Effector memory CD8-positive, alpha-beta T cell (primary cell): ENCODE measurements at places on chromosomes 7 and 10.

DNA sequence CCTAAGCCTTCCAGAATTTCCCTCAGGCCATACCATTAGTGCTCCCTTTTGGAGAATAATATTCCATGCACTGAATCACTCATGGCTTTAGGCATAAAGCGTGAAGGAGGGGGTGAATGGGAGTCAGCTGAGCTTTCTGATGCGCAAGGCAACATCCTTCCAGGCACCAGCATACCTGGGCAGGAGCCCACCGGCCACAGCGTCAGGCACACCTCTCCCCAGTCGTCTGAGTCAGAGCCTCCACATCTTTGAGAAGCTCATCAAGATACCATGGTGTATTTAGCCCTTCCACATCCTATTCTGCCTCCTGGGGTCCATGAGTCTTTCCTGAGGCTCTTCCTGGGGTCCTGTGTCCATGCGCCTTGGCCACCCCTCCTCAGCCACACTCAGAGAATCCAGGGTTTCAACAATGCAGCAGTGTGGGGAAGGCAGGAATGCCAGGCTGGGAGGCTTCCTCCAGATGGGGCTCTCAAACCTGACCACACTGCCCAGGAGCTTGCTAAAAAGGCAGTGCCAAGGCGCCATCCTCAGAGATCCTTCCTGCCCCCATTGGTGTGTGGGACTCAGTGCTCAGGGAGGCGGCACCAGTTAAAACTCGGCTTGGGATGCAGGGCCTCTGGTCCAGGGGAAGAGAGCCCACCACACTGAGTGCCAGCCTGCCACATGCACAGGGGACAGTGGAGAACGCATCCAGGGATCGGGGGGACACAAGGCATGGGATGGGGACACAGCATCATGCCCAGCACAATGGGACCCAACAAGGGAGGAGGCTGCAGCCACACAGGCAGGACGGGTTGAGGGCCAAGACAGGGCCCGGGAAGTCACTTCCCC lies 31.6 kb downstream of the RASGEF1A start:
- H3K27ac ChIP-seq = no peak overlapping the region
- no peak for DNase-seq
- peaks cover 22% of the 10 kb centered on the region for H3K4me1 ChIP-seq
- H3K36me3 ChIP-seq = no peaks in the 10 kb centered on the region
- no peaks in the 10 kb centered on the region for H3K27me3 ChIP-seq

GRCh38 chr10:70509757-70510147 lies 31.2 kb downstream of the PALD1 start:
- no peaks in the 10 kb centered on the region for H3K36me3 ChIP-seq
- H3K4me1 ChIP-seq = no peaks in the 10 kb centered on the region
- peaks cover 51% of the 10 kb centered on the region for H3K27me3 ChIP-seq
- H3K27ac ChIP-seq = no peak overlapping the region
- DNase-seq = no peak

DNA sequence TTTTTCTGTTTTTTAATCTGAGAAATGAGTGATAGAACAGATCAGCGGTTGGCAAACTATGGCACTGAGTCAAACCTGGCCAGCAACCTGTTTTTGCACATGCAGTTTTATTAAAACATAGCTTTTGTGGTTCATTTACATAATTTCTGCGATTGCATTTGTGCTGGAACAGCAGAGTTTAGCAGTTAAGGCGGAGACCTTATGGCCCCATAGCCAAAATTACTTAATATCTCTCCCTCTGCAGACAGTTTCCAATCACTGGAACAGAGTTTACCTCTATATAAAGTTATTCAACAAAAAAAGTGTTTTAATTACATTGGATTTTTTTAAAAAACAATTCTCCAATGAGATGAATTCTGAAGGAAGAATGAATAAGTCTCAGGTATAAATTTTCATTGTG lies 212.1 kb downstream of the DGKB start:
- no peak for DNase-seq
- no peak overlapping the region for H3K4me3 ChIP-seq
- H3K4me1 ChIP-seq = no peaks in the 10 kb centered on the region
- no peak overlapping the region for H3K27ac ChIP-seq
- H3K27me3 ChIP-seq = no peaks in the 10 kb centered on the region

GRCh38 chr7:27344471-27344870 lies 101.9 kb downstream of the EVX1 start:
- peaks cover 2% of the 10 kb centered on the region for H3K36me3 ChIP-seq
- DNase-seq = no peak
- H3K4me1 ChIP-seq = no peaks in the 10 kb centered on the region
- H3K27ac ChIP-seq = no peak overlapping the region
- H3K27me3 ChIP-seq = peaks cover 27% of the 10 kb centered on the region
- no peak overlapping the region for H3K4me3 ChIP-seq

DNA sequence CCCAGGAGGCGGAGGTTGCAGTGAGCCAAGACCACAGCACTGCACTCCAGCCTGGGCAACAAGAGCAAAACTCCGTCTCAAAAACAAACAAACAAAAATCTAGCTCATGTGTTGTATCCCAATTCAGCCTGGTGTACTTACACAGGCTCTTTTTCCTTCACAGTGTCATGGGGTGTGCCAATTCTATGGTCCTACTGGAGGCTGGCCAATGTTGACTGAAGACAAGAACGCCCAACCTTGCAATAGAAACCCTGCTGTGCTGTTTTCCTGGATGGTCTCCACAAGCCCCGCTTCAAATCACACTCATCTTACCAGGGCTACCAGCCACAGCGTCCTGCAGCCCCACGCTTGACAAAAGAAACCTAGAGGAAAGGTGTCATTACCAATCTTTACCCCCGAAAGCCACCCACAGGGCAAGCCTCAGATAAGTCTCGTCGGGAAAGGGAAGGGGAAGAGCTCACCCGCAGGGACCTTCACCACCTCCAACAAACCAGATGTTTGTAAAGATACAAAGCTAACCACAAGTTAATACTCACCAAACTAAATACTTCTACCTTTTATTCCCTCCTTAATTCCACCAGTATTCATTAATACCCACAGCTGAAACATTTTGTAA lies 64.8 kb downstream of the TNS3 start:
- no peak overlapping the region for H3K27ac ChIP-seq
- no peak for DNase-seq
- no peak overlapping the region for H3K4me3 ChIP-seq

- H3K27me3 ChIP-seq = no peaks in the 10 kb centered on the region
- no peak overlapping the region for H3K4me3 ChIP-seq
Observed at GRCh38 chr10:114516356-114516755, 112.1 kb upstream of the AFAP1L2 start.

DNA sequence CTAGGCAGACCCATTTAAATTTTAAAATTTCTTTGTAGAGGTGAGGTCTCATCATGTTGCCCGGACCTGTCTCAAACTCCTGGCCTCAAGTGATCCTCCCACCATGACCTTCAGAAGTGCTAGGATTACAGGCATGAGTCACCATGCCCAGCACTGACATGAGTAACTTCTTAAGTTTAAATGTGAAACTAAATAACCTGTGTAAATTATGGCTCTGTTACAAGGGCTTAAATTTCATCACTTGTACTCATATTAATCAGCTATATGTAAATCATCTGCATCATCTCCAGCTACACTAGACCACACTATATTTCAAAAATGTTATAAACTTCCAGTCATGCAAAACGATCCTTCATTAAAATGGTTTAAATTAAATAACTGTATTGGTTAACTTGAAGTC lies 56.1 kb downstream of the ATAD1 start:
- no peak overlapping the region for H3K4me3 ChIP-seq
- peaks cover 17% of the 10 kb centered on the region for H3K36me3 ChIP-seq
- H3K27me3 ChIP-seq = no peaks in the 10 kb centered on the region
- H3K27ac ChIP-seq = no peak overlapping the region
- DNase-seq = no peak
- peaks cover 2% of the 10 kb centered on the region for H3K4me1 ChIP-seq

DNA sequence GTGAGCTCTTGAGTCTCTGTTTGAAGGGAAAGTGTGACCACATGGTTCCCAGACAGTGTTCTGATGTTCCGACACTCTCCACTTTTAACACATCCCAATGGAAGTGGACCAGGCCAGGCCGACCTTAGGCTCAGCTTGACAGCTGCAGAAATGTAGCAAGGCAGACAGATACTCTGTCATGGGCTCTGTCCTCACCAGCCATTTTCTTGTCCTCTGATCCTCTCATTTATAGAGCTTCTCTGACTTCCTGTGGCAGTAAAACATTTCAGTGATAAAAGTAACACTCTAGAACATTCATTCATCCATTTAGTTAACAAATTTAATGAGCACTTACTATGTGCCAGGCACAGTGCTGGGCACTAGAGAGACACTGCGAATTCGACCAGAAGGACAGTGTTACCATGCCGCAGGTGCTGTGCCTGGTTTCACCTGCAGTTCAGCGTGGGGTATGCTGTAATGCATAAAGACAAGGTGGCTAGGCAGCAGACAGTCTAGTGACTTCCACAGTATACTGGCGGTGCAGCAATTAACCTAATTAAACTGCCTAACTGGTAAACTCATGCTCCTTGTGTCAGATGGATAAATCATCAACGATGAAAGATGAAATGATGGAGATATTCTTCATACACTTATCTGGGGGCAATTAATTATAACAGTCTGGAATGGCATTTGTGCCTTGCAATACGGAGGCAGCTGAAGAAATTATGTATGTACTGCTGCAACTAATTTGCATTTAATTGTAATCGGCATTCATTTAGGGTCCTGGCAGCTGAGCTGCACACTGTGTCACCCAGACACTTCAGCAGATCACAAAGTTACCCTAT lies 188.1 kb downstream of the NRP1 start:
- no peak for DNase-seq
- H3K4me1 ChIP-seq = peaks cover 29% of the 10 kb centered on the region
- no peak overlapping the region for H3K4me3 ChIP-seq
- H3K27me3 ChIP-seq = no peaks in the 10 kb centered on the region

- peaks cover 10% of the 10 kb centered on the region for H3K36me3 ChIP-seq
- H3K4me1 ChIP-seq = peaks cover 57% of the 10 kb centered on the region
- no peak overlapping the region for H3K27ac ChIP-seq
- no peak overlapping the region for H3K4me3 ChIP-seq
Observed at GRCh38 chr10:101835362-101835761, 8.2 kb downstream of the KCNIP2 start.

- H3K27me3 ChIP-seq = no peaks in the 10 kb centered on the region
- H3K27ac ChIP-seq = no peak overlapping the region
- H3K36me3 ChIP-seq = peaks cover 2% of the 10 kb centered on the region
- no peak overlapping the region for H3K4me3 ChIP-seq
- H3K4me1 ChIP-seq = no peaks in the 10 kb centered on the region
- DNase-seq = no peak
Observed at GRCh38 chr7:18637516-18637915, 142.0 kb downstream of the HDAC9 start.

DNA sequence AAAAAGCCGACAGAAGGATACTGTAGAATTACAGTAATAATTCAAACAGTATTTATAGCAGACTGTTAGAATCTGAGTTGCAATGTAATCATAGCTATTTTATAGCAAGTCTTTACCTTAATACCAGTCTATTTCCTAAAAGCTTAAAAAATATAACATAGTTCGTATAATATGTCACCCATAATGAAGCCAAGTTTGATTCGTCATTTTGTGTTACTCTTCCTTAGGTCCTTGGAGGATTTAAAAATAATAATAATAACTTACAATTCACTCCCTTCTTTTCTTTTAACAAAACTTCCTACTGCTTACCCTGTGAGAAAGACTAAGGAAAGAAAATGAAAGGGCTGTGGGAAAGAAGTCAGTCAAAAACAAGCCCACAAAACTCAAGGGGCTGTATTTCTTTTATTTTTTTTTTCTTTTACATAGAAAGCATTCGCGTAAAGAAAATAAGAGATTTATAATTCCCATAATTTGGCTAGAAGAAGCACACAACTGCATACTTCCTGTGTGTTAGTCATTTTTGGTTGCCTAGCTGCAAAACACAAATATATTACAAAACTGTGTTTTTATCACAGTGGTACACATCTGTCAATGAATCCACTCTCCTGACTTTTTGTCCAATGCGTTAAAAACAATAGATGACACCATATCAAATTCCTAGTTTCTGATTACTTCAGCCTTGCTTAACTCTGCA lies 187.2 kb upstream of the CELF2 start:
- H3K36me3 ChIP-seq = no peaks in the 10 kb centered on the region
- DNase-seq = no peak
- peaks cover 21% of the 10 kb centered on the region for H3K27me3 ChIP-seq
- no peaks in the 10 kb centered on the region for H3K4me1 ChIP-seq

DNA sequence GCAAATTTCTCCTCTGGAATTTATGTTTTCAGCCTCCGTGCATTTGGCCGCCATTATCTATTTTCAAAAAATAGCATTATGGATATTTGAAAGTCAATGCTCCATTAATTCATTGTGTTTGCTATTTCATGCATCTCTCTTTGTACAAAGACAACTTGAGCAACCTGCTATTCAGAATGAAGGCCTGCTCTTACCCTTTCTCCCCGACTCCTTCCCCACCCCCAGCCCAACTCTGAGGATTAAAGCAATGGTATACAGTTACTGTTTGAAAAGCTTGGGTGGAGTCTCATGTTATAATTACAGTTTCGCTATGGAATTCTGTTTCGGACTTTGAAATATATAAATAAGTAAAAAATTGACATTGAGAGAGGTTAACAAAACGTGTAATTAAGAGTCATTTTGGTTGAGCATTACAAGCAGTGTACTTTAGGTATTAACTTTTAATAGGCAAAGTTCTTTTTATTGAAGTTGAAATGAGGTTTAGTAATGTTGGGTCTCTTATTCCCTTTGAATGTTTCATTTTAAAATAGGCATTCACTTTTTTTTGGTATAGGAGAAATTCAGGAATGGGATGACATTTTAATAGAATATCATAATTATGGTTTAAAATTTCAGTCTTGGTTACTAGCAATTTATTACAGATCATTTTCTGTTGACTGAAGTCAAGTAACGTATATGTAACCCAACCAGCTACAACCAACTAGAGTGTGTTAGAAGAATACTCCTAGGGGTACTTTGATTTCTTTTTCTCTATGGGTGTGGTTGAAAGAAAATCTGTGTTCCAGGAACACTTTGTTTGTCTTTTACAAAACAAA lies 93.1 kb downstream of the ARID5B start:
- H3K27me3 ChIP-seq = no peaks in the 10 kb centered on the region
- no peak for DNase-seq
- peak overlapping the region; percentile 93 for H3K27ac ChIP-seq
- peak overlapping the region; percentile 63 for H3K4me3 ChIP-seq
- peaks cover 33% of the 10 kb centered on the region for H3K4me1 ChIP-seq
- H3K36me3 ChIP-seq = peaks cover 20% of the 10 kb centered on the region

DNA sequence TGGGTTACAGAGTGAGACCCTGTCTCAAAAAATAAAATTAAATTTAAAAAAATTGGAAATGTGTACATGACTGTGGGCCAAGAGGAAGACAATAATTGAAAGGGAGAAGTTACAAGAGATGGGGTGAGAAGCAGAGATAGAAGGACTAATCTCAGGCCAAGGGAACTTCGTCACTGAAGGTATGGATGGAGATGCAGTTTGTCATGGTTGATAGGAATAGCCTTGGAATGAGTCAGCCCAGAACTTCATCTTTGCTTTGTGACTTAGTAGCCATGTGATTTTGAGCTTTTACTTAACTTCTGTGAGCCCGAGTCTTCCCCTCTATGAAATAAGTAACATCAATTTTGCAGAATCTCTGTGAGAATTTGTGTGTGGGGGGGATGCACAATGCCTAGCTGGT lies 6.5 kb upstream of the PODXL start:
- H3K4me3 ChIP-seq = no peak overlapping the region
- H3K27me3 ChIP-seq = peaks cover 21% of the 10 kb centered on the region
- H3K4me1 ChIP-seq = no peaks in the 10 kb centered on the region
- no peak for DNase-seq
- peaks cover 4% of the 10 kb centered on the region for H3K36me3 ChIP-seq
- H3K27ac ChIP-seq = no peak overlapping the region

- no peak overlapping the region for H3K4me3 ChIP-seq
- H3K4me1 ChIP-seq = no peaks in the 10 kb centered on the region
- H3K27ac ChIP-seq = no peak overlapping the region
Observed at GRCh38 chr7:137003566-137003965, 135.1 kb downstream of the CHRM2 start.

GRCh38 chr10:70198696-70199466 lies 28.6 kb upstream of the SAR1A start:
- H3K27ac ChIP-seq = no peak overlapping the region
- H3K27me3 ChIP-seq = no peaks in the 10 kb centered on the region
- peaks cover 26% of the 10 kb centered on the region for H3K4me1 ChIP-seq
- H3K36me3 ChIP-seq = peaks cover 38% of the 10 kb centered on the region
